ENCODE measurements at places on chromosomes 6 and 20. TPM values are rescaled to one million over a fixed set of nuclear protein-coding genes. Genes with fewer than 3 reads are reported as not detected.

- no peak for DNase-seq
Observed at GRCh38 chr20:62393830-62394229, 6.9 kb downstream of the RPS21 start.

DNA sequence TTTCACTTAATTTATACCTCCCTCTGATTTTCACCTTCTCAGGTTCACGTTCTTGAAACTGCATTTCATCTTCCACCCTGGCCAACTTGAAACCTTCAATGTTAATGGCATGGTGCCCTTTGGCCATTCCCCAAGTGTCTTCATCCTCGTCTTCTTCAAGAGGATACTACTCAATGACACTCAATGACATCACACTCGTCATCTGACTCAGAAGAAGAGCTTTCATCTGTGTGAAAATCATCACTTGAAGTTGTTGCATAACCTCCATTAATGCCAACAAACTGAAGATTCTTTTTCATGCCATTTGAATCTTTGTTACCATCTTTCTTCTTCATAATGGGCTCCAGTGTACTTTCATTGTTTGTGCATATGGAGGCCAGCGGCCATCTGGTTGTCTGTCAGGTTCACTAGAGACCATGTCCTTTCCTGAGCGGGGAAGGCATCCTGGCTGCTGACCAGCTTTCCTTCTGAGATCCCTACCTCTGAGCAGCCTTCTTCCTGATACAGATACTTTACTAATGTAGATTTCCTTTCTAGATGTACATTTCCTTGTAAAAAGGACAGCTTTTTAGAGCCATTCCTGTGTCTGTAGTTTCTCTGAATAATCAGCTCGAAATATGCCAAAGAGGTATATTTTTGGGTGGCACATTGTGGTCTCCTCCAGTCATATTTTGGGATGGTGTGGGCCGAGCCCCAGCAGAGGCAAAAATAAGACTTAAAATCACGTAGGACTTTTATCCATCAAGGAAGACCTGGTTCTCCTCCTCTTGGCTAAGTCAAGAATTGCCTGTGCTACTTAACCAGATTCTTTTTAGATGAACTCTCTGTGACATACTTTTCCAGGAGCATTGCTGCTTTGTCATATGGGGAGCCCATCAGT lies 21.3 kb downstream of the TRMT6 start:
- DNase-seq, result no peak

GRCh38 chr20:41034239-41034638 lies 5.6 kb downstream of the TOP1 start:
- no peak for DNase-seq

DNA sequence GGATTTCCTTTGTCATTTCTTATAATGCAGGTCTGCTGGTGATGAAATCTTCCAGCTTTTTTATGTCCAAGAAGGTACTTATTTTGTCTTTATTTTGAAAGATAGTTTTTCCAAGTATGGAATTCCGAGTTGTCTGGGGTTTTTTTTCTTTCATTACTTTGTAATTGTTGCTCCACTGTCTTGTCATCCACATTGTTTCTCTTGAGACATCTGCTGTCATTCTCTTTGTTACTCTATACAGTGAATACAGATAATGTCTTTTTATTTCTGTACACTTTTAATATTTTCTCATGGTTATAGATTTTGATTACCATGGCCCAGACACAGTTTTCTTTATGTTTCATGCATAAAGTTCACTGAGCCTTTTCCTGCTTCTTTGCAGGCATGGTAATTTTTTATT lies 133.1 kb downstream of the SYCP2 start:
- no peak for DNase-seq

DNA sequence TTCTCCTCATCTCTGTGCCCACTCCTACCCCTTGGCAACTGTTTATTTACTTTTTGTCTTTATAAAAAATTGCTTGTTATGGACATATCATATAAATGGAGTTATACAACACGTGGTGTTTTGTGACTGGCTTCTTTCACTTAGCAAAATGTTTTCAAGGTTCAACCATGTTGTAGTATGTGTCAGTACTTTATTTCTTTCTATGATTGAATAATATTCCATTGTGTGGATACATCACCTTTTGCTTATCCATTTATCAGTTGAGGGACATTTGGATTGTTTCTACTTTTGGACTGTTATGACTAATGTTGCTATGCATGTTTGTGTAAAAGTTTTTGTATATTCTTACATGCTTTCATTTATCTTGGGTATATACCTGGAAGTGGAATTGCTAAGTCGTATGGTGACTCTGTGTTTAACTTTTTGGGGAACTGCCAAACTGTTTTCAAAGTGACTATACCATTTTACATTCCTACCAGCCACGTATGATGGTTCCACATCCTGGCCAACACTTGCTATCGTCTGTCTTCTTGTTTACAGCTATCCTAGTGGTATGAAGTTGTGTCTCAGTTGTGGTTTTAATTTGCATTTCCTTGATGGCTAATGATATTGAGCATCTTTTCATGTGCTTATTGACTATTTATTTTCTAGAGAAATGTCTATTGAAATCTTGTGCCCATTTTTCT lies 84.4 kb downstream of the SLX4IP start:
- DNase-seq, result no peak

DNA sequence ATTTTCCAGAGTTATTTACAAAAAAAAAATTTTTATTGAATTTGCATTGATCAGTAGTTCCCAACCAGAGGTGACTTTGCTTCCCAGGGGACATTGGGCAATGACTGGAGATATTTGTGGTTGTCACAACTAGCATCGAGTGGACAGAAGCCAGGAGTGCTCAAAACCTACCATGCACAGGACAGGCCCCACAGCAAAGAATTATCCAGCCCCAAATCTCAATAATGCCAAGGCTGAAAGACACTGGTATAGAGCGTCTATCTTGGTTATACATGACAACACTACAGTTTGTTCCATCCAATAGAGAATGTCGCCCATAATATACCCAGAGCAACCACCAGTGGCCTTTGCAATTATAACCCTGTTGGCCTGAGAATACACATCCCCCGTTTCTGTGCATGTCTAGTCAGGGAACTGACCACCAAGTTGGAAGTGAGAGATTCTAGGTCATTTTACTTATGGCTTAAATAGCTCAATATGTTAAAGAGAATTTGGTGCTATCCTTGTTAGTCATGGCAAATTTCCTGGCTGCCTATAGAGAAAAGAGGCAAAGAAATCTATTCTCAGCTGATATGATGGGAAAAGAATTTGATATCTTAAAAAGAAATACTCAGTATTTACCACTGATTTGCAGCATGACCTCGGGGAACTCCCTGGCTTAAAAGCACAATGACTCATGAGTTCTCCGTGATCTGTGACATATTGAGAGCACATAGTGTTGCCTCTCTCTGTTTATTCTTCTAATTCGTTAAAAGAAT lies 76.0 kb upstream of the ADTRP start:
- peak; percentile 70 for DNase-seq

DNA sequence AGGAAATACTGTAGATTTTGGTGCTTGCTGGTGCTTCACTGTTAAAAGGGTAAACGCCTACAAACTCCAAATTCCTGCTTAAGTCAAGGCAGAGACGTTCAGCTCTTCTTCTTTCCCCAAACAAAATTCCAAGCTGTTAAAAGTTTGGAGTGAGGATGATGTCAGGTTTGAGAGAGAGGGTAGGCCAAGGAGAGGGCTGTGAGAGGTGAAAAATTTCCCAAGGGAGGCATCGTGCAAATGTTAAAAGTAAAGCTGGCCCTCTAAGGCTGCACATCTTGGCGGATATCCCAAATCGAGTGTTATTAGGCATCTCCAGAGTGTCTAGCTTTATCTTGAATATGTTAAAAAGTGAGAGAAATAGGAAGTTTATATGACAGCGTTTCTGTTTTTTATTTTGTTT lies 651.8 kb downstream of the QKI start:
- DNase-seq, result no peak

DNA sequence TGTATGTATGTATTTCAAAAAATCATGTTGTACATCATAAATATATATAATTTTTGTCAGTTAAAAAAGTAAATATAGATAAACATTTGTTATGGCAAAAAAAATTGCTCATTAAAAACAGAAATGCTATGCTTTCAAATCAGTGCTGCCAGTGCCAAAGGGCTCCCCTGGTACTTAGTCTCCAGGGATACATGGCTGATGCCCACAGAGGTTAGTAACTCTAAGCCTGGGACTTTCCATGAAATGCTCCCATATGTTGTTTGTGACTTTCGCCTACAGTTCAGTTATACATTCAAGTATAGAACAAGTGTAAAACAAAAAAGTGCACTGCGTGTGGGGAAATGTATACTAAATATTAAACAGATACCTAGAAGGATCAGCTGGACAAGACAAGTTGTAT lies 104.0 kb downstream of the TENT5A start:
- no peak for DNase-seq

DNA sequence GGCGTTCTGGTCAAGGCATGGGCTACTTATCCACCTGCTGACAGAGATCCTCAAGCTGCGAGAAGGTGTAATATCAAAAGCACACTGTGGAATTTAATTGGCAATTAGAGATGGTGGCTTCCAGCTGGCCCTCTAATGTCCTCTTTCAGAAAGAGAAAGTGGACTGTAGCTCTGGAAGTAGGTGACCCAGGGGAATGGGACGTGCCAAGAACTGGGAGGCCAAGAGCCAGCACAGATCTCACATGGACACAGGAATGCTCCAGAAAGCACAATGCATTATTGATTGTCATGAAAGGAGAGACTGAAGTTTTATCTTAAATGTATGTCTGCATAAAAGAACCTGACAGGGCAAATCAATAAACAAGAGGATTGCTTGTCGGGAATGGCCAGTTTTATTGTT lies 198.6 kb upstream of the CDH4 start:
- DNase-seq, result no peak

DNA sequence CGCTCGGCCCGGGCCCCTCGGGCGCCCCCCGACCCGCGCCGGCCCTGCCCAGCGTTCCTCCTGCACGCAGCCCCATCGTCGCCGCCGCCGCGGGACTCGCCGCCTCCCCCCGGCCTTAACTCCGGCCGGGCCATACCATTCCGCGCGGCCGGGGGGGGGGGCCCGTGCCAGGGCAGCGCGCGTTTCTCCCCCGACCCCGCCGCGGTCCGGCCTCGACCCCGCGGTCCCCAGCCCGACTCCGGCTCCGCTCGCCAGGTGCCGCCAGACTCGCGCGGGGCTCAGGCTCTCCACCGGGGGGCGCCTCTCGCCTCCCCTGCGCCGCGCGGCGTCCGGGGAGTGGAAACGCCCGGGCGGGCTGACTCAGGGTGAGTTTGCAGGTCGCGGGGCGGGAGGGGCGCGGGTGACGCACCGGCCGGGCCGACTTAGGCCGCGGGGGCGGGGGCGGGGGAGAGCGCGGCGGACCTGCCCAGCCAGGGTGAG lies at the start of gene SRXN1:
SRXN1 (minus strand) TSS at position 91 of the 480 bp plus-strand sequence; CDS start at position 76, 15 bp downstream.
- peak; percentile 20 for DNase-seq

DNA sequence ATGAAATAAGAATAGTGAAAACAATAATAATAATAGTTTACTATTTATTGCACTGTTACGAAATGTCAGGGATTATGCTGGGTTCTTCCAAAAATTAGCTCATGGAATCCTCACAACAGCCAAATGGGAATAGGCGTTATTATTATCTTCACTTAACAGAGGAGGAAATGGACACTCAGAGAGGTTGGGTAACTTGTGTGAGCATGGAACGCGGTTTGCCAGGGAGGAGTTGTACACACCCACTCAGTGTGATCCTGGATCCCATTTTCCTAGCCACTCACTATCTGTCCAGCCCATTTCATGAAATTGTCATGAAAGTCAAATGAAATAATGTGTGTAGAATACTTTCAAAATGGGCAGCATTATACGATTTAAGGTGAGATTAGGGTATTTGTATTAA lies 4.6 kb downstream of the NELFCD start:
- no peak for DNase-seq

- DNase-seq, result no peak
Observed at GRCh38 chr6:89313006-89313405, 2.1 kb downstream of the GABRR2 start.

GRCh38 chr6:10268111-10268510 lies 146.8 kb downstream of the TFAP2A start:
- DNase-seq, result no peak

GRCh38 chr20:35238170-35238569 lies 11.7 kb downstream of the MMP24 start:
- DNase-seq, result no peak

- DNase-seq, result no peak
Observed at GRCh38 chr20:19992996-19993908, 23.9 kb upstream of the NAA20 start.

DNA sequence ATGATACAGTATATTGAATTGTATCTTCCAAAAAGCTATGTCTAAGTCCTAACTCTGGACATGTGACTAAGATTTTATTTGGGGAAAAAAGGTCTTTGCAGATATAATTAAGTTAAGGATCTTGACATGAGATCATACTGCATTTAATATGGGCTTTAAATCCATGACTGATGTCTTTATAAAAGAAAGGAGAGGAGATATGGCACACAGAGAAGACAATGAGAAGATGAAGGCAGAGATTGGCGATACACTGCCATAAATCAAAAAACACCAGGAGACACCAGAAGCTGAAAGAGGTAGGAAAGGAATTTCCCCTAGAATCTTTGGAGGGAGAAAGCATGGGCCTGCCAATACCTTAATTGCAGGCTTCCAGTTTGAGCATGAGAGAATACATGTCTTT lies 1450.2 kb downstream of the HACE1 start:
- DNase-seq, result no peak

- DNase-seq, result peak; percentile 78
Observed at GRCh38 chr6:84575264-84575663, 189.1 kb downstream of the TBX18 start.

- no peak for DNase-seq
Observed at GRCh38 chr6:17281100-17281496, at the start of gene RBM24. TSS of gene RBM24 (plus strand) at chr6:17281361. CDS start at chr6:17281582, 221 bp downstream.

DNA sequence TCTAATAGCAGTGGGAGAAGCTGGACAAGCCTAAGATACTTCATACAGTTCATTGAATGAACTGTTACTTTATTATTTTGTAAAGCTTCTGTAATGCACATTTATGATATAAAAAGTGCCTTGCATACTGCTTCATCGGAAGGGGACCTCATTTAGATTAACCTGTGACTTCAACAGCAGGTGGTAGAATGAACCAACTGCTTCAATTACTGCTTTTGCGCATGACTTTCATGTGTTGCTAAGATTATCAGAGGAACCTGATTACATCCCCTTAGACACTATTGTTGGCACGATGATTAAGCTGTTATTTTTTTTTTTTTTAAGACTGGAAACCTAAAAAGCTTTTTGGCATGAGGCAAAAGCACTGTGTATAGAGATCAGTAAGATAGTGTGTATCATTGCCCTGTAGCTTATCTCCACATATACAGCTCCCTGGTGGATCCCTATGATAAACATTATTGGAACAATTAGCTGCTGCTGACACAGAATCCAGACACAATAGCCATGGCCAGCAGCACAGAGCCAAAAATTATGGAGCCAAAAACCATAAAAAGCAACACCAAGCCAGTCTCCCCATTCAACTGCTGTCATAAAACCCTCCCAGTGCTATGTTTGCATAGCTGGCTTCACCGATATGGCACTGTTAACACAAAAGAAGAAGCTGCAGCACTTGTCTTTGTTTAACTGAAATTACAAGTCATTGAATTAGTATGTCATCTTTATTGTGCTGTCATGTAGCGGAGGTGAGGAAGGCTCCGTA lies 731.6 kb upstream of the MMS22L start:
- no peak for DNase-seq

GRCh38 chr6:105598264-105598663 lies 195.4 kb upstream of the PREP start:
- no peak for DNase-seq

The ULBP1 gene
- 0.94 TPM for total RNA-seq

The PTGIS gene
- total RNA-seq, result not detected

The CRIP3 gene
- total RNA-seq, result not detected

The WFDC10B gene
- total RNA-seq, result not detected

The GDAP1L1 gene
- not detected for total RNA-seq

The OPRL1 gene
- total RNA-seq, result 0.36 TPM

All from epithelial cell of proximal tubule (primary cell).